ENCODE measurements at places on chromosomes 13 and 19.

- no peak for DNase-seq
These were observed 4.9 kb downstream of the PCDH20 start for GRCh38 chr13:61410669-61411297.

DNA sequence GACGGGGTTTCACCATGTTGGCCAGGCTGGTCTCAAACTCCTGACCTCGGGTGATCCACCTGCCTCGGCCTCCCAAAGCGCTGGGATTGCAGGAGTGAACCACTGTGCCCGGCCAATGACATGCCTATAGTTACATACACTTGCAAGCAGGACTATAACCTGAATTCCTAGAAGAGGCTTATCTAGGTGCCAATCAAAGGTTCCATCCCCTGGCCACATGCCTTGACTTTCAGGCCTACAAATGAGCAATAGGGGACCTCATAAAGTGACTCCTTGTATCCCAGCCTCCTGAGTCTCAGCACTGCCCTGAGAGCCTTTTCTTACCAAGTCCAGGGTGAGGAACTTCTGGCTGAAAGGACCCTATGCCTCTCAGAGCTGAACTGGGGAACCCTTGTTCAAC, 3.9 kb upstream of the LSM4 start:
- no peak for DNase-seq

GRCh38 chr13:100528353-100528752, 60.2 kb downstream of the GGACT start:
- no peak for DNase-seq

- DNase-seq: no peak
These were observed 722 bp downstream of the PKN1 start for GRCh38 chr19:14433554-14434501.

GRCh38 chr19:10288662-10289166, 1.0 kb upstream of the ICAM5 start:
- DNase-seq: no peak

DNA sequence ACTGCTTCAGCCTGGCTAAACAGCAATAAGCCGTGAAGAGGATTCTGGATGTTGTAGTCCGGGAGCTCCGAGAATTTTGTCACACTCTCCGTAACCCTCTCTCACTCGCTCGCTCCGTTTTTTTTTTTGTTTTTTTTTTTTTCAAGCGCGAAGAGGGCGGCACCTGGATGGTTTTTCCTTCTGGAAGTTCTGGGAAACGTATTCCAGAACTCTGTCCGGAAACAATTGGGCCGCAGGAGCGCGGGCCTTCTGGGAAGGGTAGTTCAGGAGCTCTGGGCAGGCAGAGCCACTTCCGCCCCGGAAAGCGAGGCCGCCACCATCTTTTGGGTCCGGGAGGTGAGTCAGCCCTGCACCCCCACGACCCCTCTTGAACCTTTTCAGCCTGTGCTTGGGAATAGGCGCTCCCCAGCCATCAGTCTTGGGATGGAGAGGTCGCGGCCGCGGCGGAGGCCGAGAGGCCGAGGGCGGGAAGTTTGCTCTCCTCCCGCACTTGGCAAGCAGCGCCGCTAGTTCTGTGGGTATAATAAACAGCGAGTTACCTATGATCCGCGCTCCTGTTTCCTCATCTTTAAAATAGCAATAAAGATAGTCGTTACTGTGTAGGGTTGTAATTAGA, at the start of gene ZNF227:
Gene ZNF227 (plus strand): TSS at position 283 of the 616 bp plus-strand sequence. CDS start 5,261 bp downstream, outside the sequence.
- peak; percentile 82 for DNase-seq

DNA sequence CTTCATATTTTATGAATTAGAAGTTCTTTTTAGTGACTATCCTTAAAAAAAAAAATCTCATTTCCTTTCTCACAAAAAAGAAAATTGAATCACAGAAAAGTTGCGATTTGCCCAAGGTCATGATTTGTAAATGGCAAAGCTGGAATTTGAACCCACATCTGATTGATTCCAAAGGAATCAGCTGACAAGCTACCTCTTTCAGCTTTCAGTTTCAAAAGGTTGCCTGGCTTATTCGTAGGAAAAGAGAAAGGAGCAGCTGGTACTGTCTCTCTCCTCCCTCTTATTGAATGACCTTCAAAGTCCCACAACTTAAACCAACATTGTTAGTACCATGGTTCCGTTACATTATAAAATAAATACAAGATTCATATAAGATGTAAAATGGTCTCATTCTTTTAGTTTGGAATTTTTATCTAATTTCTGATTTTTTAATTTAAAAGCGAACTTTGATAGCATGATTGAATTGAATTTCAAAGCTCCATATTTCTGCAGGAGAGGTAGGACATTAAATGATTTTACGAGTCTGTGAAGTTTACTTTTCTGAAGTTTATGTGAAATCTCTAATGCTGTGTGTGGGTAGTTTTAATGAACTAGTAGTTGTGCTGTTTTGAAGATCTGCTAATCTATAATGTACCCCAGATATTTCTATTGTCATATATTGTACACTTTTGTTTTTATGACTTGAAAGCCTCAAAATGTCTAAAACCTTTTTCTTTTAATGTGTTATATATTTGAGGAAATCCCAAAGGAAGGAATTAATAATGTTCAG, 18.5 kb upstream of the KCTD4 start:
- no peak for DNase-seq

DNA sequence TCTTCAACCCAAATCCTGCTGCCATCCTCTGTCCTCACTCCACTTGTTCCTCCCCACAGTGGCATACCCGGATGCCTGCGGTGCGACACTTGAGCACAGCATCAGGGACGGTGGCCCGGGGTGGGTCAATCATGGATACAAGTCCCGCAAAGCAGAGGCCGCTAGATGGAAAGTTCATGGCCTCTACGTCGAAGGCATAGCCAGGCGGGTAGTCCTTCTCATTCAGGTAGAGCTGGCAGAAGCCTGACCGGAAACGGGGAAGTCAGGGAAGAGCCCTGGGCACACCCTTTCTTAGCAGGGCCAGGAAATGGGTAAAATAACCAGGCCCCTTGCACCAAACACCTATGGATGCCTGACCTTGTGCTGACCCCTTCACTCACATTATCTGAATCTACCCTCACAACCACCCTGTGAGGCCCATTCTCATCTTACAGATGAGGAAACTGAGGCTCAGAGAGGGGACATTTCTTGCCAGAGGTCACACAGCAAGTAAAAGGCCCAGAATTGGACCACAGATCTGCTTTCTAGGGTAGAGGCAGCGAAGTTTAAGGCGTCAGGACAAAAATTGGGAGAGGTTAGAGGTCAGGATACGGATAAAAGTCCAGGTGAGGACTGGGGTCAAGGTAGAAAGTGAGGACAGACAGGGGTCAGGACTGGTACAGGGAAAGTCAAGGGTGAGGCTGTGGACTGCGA, 6.5 kb downstream of the ATP4A start:
- no peak for DNase-seq

- DNase-seq: no peak
These were observed 4.2 kb downstream of the KCTD4 start for GRCh38 chr13:45196622-45197021.

DNA sequence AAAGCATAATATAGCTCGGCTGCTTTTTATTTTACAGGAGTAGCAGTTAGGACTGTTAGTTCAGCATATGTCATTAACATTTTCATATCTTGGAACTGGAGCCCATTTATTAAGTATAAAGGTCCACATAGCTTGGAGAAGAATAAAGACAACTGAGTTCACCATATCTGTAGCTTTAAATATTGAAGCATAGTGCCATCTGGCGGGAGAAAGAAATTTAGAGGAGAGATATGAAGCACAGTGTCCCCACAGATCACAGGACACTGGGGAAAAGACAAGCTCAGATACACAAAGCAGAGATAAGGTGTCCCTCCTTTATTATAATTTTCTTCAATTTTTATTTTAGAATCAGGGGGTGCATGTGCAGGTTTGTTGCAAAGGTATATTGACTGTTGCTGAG, 104.7 kb upstream of the FREM2 start:
- DNase-seq: no peak

- DNase-seq: no peak
These were observed 67.5 kb upstream of the DOCK9 start for GRCh38 chr13:99045396-99045795.

DNA sequence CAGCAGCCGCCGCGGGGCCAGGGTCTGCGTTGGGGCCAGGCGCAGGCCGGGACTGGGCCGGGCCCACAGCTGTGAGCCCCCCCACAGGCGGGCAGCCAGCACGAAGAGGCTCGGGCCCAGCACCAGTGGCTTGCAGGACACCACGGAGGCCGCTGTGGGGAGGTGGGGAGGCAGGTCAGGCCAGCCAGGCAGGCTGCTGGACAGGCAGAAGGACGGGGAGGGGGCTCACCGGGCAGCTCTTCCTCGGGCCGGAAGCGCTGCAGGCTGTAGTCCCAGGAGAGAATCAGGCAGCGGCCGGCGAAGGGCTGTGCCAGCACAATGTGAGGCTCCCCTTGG, 8.3 kb downstream of the LGI4 start:
- DNase-seq: no peak

GRCh38 chr13:43284162-43284561, 260.8 kb downstream of the DNAJC15 start:
- no peak for DNase-seq

DNA sequence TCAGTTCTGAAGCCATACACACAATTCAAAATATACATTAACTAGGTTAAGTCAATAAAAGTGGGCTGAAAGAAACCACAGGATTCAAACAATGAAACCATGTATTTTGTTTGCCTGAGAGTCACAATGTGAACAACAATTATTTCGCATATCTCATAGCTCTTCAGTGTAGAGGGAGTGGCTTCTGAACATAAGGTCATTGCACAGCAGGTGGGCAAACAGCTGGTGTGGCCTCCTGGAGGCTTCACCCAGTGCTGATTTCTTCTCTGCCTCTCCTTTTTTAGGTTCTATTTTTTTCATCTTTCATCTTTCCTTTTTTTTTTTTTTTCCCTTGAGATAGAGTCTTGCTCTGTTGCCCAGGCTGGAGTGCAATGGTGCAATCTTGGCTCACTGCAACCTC, 40.4 kb upstream of the ZNF254 start:
- no peak for DNase-seq

Data from thoracic aorta (tissue), 2 donors.